Epithelial cell of umbilical artery (primary cell): ENCODE measurements at places on chromosomes 11 and 22. TPM values are rescaled to one million over a fixed set of nuclear protein-coding genes. Genes with fewer than 3 reads are reported as not detected.

Gene FOLR1
- not detected in 2 replicates for total RNA-seq

Gene KBTBD3
- total RNA-seq: 1.3 and 5.2 TPM in 2 replicates

Gene TTC28
- total RNA-seq: 13.3 and 59.9 TPM in 2 replicates

Gene ZBTB16
- total RNA-seq: 8.1 and 21.7 TPM in 2 replicates

Gene RHOD
- 4.9 and 6.2 TPM in 2 replicates for total RNA-seq

Gene TRPM5
- not detected in 2 replicates for total RNA-seq

Gene C11orf65
- total RNA-seq: not detected in 2 replicates

Gene EMID1
- not detected in 2 replicates for total RNA-seq

Gene HEPN1
- total RNA-seq: 0.46 TPM in 1 of 2 replicates, not detected in the other

Gene NADSYN1
- 88.3 and 102 TPM in 2 replicates for total RNA-seq

Gene MOV10L1
- total RNA-seq: 14.9 and 15.2 TPM in 2 replicates

Gene CD3D
- total RNA-seq: not detected in 2 replicates

Gene C1QTNF5
- total RNA-seq: 82.5 and 90.6 TPM in 2 replicates

Gene DSCAML1
- not detected in 2 replicates for total RNA-seq

Gene SLN
- 0.32 TPM in 1 of 2 replicates, not detected in the other for total RNA-seq

Gene TRIM51
- total RNA-seq: not detected in 2 replicates

Gene CBX7
- total RNA-seq: 1.3 and 3.2 TPM in 2 replicates

Gene PTPN5
- not detected in 2 replicates for total RNA-seq

Gene TIMP3
- 1.6 and 5.2 TPM in 2 replicates for total RNA-seq
